ENCODE measurements at places on chromosomes 1 and 21.
A peak's percentile ranks its signal among the peaks of the same experiment; 100 is the strongest.

DNA sequence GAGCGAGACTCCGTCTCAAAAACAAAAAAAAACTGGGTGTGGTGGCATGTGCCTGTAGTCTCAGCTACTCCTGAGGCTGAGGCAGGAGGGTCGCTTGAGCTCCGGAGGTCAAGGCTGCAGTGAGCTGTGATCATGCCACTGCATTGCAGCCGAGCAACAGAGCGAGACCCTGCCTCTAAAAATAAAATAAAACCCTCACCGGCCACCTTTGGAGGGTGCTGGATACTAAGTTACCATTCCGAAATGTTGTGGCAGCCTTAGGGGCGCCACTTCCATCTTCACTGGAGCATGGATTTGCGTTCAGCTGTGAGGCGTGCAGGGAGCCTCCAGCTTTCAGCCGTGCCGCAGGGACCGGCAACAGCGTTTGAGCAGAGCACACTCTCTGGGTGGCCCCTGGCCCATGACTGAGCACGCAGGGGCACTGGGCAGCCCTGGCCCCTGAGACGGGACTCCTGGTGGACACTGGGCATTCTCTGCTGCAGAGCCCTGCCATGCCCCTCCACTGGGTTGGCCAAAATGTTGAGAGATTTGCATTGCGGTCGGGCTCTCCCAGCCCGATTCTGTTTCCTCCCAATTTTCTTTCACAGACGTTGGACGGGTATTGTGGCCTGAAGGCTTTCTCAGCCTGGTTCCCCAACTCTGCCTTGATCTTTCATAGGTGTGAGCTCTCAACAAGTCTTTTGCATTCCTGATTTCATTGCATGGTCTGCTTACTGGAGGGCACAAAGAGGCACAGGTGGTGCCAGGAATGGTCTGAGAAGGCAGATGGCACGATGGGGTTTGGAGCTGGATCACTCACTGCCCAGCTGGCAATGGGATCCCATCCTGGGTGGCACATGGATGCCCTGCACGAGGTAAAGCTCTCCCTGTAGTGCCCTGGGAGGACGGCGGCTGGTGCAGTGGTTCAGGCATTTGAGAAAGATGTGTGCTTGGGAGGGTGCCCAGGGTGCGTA is 5.8 kb upstream of the CFAP74 start:
- DNase-seq = no peak

- no peak for DNase-seq
Measured at GRCh38 chr1:193179094-193179493, 7.3 kb downstream of the B3GALT2 start.

DNA sequence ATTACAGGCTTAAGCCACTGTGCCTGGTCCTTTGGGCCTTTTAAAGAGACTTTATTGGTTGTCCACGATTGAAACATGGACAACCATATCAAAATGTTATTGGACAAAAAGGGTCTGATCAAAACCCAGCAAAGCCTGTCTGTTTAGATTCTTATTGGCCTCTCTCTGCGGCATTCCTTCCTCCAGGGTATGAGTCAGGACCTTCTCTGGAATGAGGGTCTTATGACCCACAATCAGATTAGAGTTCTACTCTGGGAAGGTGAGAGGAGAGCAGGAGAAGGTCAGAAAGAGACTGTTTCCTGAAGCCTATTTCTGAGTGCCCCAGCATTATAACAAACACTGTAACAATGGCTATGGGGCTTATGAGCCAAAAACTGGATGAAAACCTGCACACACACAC is 7.9 kb downstream of the LURAP1 start:
- no peak for DNase-seq

- DNase-seq = peak; percentile 14
Measured at GRCh38 chr1:15948595-15949452, 27.1 kb downstream of the ZBTB17 start.

- no peak for DNase-seq
Measured at GRCh38 chr1:153842006-153842471, 66.8 kb downstream of the SLC27A3 start.

DNA sequence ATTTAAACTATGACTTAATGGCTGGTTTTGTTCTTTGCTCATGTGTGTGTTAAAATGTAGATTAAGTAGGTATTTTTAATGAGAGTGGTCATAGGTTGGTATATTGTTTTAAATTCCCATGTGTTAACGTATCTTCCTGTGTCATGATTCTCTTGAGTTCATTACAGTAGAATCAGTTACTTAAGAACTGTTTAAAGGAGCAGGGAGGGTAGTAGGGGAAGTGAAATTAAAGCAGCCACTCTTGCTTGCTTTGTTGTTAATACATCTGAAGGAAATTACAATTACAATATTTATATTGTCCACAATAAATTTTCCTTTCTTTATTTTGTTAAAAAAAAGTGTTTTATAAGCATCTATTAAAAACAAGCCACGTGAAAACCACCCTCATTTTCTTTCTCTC is 119.2 kb upstream of the KIAA1614 start:
- DNase-seq = no peak

- no peak for DNase-seq
Measured at GRCh38 chr1:19006837-19007271, 50.4 kb upstream of the IFFO2 start.

DNA sequence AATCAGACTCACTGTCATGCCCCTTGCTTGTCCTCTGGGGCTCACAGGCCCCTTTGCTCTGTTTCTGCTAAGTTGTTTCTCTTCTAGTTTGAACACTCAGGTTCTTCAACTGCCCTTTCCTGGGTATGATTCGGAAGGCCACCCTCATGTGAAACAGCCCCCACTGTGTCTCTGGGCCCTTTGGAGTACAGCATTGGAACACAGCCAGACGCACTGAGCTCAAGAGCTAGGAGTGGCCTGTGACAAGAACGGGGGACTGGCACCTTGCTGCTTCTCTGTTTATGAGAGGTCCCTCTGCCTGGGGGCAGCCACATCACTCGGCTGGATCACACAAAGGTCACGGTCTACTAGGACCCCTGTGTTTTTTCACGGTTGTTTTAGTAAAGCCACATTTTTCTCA is 114.4 kb upstream of the ZC3H12A start:
- no peak for DNase-seq

DNA sequence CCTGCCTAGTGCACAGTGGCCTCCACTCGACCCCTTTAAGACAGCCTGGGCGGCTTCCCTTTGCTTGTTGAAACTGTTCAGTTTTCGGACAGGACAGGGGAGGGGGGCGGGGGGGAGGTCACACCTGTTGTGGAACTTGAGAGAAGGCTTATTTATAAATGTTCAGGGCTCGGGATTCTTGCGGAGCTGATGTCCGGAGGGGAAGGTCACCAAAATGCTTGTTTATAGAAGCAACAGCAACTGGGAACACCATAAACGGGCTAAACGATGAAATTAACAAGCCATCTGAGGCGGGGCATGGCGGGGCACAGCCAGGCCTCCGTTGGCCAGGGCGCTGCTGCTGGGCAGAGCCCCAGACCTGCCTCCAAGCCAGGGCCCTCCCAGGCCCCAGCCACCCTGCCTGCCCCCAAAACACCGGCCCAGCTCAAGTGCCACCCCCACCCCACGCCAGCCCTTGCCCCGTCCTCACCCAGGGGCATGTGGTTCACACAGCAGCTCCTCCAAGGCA is 59.8 kb upstream of the CASZ1 start:
- no peak for DNase-seq

DNA sequence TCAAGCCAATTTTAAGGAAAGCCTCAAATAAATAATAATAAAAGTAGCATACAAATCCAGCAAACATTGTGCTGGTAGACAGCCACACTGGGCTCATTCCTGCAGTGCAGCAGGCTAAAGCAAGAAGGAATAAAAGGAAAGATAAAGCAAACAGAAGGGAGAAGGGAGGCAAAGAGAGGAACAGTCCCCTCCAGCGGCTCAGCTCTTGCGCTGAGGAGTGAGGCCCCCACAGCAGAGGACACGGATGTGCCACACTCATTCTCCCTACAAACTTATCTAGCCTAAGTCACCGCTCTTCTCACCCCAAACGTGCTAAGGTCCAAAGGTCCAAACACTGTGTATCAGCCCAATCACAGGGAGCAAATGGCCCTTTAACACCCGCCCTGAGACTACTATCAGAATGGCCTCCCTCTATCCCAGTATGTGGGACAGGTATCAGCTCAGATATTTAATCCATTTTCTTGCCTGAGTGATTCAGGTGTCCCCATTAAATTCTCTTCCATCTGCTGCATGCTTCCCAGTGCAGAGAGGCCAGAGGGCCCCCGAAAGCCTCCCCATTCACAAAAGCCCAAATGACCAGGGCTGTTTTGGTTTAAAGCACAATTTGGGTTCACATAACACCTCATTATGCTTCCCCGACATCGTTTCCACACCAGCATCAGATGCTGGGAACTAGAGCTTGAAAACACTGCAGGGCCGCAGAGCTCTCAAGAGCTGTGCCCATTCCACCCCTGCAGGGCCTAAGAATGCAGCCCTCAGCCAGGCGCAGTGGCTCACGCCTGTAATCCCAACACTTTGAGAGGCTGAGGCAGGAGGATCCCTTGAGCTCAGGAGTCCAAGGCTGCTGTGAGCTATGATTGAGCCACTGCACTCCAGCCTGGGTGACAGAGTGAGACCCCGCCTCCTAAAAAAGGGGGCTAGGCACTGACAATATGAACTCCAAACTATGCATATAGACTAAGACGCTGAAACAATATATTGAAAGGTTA is 17.8 kb downstream of the CAPZB start:
- no peak for DNase-seq

- DNase-seq = no peak
Measured at GRCh38 chr1:41386196-41386663, 25.0 kb downstream of the FOXO6 start.

DNA sequence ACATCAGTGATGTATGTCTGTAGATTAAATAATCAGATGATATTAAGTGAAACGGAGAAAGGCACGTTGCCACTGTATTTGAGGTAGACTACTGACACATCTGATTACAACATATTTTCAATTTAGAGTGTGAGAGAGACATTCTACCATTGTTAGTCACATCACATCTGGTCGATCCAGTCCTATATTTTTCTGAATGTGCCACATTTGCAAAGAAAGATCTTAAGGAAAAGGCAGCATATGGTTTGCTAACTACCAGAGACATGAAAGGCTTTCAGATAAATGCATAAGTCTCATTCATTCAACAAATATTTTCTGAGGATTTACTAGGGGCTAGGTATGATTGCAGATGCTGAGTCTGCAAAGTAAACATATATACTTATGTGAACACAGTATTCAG is 114.3 kb upstream of the RUNX1 start:
- DNase-seq = no peak

- no peak for DNase-seq
Measured at GRCh38 chr1:186496171-186496851, 35.4 kb upstream of the PDC start.

DNA sequence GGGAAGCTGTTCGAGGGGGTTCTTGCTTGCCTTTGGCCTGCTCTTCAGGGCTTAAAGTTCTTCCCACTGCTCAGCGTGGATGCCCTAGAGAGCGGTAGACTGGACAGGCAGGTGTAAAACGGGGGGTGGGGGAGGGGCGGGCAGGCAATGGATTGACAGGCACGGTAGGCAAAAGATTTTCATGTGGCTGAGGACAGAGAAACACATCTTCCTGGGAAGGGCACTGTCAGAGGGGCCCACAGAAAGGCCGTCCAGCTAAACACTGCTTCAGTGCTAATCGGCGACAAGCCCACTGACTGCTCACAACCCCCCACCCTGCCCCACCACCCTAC is 412 bp downstream of the ABCA4 start:
- no peak for DNase-seq

- DNase-seq = no peak
Measured at GRCh38 chr1:48469616-48470480, 2.2 kb downstream of the SPATA6 start.

DNA sequence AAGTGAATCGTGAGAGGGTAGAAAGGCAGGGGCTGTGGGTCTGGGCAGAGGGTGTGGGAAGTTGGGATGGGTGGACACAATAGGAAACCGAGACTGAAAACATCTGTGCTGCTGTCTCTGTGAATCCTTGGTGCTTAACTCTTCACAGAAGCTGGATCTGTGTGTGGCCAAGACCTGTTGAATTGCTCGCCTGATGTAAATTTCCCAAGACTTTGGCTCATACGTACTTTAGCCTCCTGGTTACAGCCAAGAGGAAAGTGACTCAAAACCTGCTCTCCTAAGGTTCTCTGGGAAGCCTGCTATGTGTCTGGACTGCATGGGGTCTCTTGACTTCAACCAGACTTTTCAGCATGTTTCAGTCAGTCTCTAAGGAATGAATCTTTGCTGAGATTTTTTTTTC is 270.3 kb downstream of the RWDD3 start:
- DNase-seq = no peak

GRCh38 chr1:14310476-14310875 is 288.0 kb upstream of the KAZN start:
- DNase-seq = no peak
